Thyroid gland (tissue), 4 donors: ENCODE measurements at places on chromosomes 6 and 20. TPM values are rescaled to one million over a fixed set of nuclear protein-coding genes. Genes with fewer than 3 reads are reported as not detected.
A peak's percentile ranks its signal among the peaks of the same experiment; 100 is the strongest.

Gene RRAGD
- 49.8 TPM for total RNA-seq

Gene DNAH8
- total RNA-seq, result 0.04 TPM

Gene HUS1B
- 2.3 TPM for total RNA-seq

Gene PGC
- total RNA-seq, result not detected

Gene OR12D3
- total RNA-seq, result not detected

Gene CCN5
- total RNA-seq, result 47.6 TPM

Gene KHDRBS2
- 19.2 TPM for total RNA-seq

- DNase-seq, result no peak
- H3K27ac ChIP-seq, result no peak overlapping the region
- H3K36me3 ChIP-seq, result no peaks in the 10 kb centered on the region
- H3K4me1 ChIP-seq, result peaks cover 2% of the 10 kb centered on the region
These were observed 142.3 kb downstream of the LY86 start for GRCh38 chr6:6730831-6731230.

DNA sequence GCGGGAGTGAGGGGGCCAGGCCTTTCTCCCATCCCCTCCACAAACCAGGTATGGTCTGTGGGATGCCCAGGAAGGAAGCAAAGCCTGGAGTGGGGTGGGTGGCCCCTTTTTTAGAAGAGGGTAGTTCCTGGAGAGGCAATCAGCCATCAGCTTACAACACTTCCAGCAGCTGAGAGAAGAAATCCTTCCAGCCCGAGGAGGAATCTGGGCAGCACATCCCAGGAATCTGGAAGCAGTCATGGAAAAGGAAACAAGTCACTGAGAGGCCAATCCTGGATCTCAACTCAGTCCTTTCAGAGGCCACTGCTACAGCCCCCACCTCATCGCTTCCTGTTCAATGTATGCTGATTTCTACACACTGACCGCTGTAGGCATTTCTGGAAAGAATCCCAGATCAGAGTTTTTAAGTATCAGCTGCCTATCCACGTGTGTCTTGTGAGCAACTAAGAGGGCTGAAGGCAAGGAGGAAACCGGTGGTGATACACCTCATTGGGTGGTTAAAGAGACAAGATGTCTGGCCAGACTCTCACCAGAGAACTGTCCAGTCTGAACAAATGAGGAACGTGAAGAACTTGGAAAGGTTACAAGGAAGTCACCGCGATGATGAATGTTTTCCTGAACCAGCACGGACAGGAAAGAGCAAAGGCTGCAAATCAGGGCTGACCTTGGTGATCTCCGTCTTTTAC is 92.9 kb upstream of the SHLD1 start:
- peak overlapping the region; percentile 62 for H3K27ac ChIP-seq
- peak; percentile 76 for DNase-seq
- H3K4me3 ChIP-seq, result no peak overlapping the region
- H3K27me3 ChIP-seq, result no peaks in the 10 kb centered on the region

DNA sequence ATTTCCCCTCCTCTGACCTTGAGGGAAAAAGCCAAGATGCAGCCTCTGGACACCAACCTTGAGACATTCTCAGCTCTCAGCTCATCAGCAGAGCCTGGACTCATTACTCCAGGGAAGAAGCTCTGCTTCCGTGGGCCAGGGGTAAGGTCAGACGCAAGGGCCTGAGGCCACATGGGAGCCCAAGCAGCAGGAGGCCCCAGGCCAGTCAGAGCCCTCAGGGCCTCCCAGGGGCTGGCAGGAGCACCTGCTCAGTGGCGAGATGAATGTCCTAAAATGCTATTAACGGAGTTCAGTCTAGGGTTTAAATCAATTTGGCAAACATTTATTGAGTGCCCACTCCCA is 208.6 kb downstream of the ERMARD start:
- no peaks in the 10 kb centered on the region for H3K27me3 ChIP-seq
- peaks cover 22% of the 10 kb centered on the region for H3K4me1 ChIP-seq
- no peak for DNase-seq
- no peak overlapping the region for H3K4me3 ChIP-seq
- H3K36me3 ChIP-seq, result no peaks in the 10 kb centered on the region

DNA sequence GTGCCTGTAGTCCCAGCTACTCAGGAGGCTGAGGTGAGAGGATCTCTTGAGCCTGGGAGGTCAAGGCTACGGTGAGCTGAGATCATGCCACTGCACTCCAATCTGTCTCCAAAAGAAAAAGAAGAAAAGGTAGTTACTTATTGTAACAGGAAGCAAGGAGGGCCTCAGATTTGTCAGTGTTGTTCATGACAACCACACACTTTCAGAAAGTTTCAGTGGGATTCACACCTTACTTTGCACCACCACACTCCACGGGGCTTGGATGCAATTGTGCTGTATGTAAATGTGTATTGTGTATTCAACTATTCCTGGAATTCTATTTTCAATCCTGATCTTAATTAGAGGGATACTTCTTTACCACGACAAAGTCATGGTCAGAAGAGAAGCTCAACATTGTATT is 142.6 kb downstream of the ELOVL4 start:
- H3K27me3 ChIP-seq, result no peaks in the 10 kb centered on the region
- no peak overlapping the region for H3K4me3 ChIP-seq
- DNase-seq, result no peak

GRCh38 chr6:75794351-75794846 is 45.4 kb downstream of the MYO6 start:
- H3K4me1 ChIP-seq, result peaks cover 18% of the 10 kb centered on the region
- no peak overlapping the region for H3K4me3 ChIP-seq
- H3K27me3 ChIP-seq, result no peaks in the 10 kb centered on the region
- H3K27ac ChIP-seq, result no peak overlapping the region
- DNase-seq, result no peak

- no peaks in the 10 kb centered on the region for H3K4me1 ChIP-seq
- no peak for DNase-seq
- H3K4me3 ChIP-seq, result no peak overlapping the region
- H3K36me3 ChIP-seq, result no peaks in the 10 kb centered on the region
- H3K27ac ChIP-seq, result no peak overlapping the region
These were observed 113.0 kb downstream of the MANEA start for GRCh38 chr6:95690328-95690727.

DNA sequence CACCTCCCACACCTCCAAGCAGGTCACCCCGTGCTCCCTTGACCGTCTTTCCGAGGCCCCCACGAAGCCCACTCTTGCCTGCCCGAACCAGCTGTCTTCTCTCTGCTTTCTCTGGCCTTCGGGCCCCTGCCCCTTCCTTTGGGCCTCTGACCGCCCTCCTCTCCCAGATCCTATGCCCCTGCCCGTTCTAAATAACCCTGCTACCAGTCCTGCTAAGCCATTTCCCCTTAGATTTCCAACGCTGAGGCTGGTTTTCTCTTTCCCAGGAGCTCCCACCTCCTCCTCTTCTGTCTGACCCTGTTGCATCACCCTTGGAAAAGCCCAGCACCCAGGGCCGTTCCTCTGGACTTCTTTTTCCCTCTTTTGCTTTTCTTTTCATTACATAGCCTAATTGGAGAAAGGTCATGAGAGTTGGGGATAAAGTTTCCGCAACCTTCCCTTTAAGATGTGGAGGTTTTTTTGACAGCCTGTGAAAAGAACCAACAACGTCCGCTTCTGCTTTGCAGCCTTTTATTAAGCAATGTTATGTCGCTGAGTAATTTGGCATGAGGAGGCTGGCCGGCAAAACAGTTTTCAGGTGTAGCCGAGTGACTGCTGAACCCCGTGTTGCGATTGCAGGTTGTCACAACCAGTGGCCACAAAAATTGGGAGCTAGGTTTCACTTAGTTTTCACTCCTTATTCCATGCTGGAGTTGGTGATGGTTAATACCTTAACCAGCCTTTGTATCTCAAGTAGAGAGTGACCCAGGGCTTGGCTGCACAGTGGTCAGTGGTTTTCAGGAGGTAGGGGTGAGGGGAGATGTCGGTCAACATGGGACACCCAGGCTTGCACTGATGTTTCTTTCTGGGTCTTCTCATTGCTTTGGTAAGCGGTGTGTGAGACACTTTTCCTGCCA is 970 bp downstream of the BLTP3A start:
- peak overlapping the region; percentile 92 for H3K27ac ChIP-seq
- H3K36me3 ChIP-seq, result no peaks in the 10 kb centered on the region
- no peaks in the 10 kb centered on the region for H3K4me1 ChIP-seq

GRCh38 chr20:60693496-60694133 is 558.4 kb upstream of the CDH4 start:
- DNase-seq, result no peak
- H3K4me3 ChIP-seq, result no peak overlapping the region
- H3K4me1 ChIP-seq, result no peaks in the 10 kb centered on the region
- no peaks in the 10 kb centered on the region for H3K27me3 ChIP-seq
- no peaks in the 10 kb centered on the region for H3K36me3 ChIP-seq

DNA sequence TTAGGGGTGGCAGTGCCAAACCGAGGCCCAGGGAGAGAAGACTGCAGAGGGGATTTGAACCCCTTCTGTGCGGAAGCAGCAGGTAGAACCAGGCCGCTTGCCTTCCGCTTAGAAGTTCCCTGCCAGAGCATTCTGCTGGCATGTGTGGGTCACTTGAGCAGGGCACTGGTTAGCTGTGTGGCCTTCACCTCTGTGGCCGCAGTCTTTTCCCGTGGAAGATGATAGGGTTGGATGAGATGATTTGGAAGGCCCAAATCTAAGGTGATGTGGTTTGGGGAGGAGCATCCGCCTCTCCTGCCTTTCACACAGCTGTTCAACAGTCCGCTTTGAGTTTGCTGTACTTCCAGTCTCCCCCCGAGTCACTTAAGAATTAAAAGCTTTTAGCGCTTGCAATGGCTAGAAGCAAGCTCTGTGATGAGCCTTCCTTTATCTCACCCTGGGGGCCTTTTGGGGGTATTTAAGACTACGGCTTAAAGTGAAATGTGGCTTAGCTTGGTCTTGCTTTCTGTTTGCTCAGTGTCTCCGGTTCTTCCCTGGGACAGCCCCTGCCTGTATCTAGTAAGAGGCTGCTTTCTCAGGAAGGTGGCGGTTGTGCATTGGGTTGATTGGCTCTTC is 743 bp downstream of the CMTR1 start:
- H3K36me3 ChIP-seq, result peaks cover 15% of the 10 kb centered on the region
- H3K27me3 ChIP-seq, result no peaks in the 10 kb centered on the region
- peak; percentile 27 for DNase-seq
- peaks cover 4% of the 10 kb centered on the region for H3K4me1 ChIP-seq
- peak overlapping the region; percentile 93 for H3K4me3 ChIP-seq
- peak overlapping the region; percentile 80 for H3K27ac ChIP-seq

DNA sequence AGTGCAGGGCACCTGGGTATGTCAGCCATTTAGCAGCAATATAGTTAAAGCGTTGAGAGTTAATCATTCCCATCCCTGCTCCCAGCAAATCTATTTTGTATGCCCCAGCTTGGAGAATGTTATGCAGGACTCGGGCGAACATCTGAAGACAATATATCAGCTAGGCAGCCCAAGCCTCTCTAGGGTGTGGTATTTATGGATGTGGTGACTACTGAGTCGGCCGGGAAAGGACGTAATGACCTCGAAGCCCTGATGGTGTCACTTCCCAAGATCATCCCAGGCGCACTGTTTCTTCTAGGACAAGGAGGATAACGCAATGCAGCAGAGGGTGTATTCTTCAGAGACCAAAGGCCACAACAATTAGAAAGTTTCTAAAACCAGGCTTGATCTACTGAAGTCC is 63.6 kb upstream of the FAM184A start:
- H3K36me3 ChIP-seq, result no peaks in the 10 kb centered on the region
- H3K27me3 ChIP-seq, result no peaks in the 10 kb centered on the region

- no peaks in the 10 kb centered on the region for H3K27me3 ChIP-seq
- no peak overlapping the region for H3K4me3 ChIP-seq
- H3K4me1 ChIP-seq, result peaks cover 22% of the 10 kb centered on the region
These were observed 175.6 kb upstream of the MYLIP start for GRCh38 chr6:15953152-15953880.

DNA sequence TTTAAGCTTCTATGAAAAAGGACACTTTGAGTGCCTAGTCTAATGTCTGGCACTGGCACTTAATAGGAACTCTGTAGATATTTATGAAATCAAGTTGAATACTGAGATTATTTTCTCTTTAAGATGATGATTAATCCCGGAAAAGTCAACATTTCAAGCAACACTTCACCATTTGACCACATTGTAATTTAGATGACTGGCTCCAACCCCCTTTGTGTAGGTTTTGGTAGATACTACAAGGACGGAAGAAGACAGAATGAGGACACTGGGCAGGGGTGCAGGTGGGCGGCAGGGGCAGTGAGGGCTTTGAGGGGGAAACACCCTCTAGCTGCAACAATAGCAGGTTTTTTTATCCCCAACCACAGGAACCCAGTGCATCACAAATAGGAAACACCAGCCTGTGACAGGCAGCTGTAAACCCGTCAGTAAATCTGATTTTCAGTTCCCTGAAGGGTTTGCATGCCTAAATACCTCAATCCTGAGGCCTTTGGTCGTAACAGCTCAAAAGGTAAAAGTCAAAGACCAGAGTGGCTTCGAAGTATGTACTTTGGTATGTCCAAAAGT is 4.6 kb downstream of the DTNBP1 start:
- no peak overlapping the region for H3K27ac ChIP-seq
- no peaks in the 10 kb centered on the region for H3K36me3 ChIP-seq
- no peaks in the 10 kb centered on the region for H3K4me1 ChIP-seq
- DNase-seq, result no peak

DNA sequence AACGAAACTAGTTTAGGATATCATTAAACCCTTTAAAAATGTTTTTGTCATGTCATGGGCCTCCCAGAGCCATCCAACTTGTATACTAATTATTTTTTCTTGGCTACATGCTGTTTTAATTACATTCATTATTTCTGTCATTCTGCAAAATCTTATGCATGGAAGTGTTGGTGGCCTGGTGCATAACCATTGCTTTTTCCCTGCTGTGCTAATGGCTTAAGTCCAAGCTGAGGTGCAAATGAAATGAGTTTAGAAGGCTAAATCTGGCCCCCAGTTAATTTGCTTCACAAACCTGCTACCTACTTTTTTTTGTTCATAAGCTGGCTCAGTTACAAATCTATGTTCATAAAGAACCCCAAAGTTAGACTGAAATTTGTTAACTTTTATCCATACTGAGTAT is 1249.9 kb downstream of the EPHA7 start:
- no peaks in the 10 kb centered on the region for H3K36me3 ChIP-seq
- H3K27ac ChIP-seq, result no peak overlapping the region
- H3K4me3 ChIP-seq, result no peak overlapping the region
- H3K27me3 ChIP-seq, result no peaks in the 10 kb centered on the region
- H3K4me1 ChIP-seq, result no peaks in the 10 kb centered on the region

- no peaks in the 10 kb centered on the region for H3K36me3 ChIP-seq
- no peak overlapping the region for H3K27ac ChIP-seq
- no peak overlapping the region for H3K4me3 ChIP-seq
These were observed 58.5 kb downstream of the PREX1 start for GRCh38 chr20:48769069-48769983.

GRCh38 chr6:148451690-148452089 is 109.1 kb downstream of the SASH1 start:
- H3K4me1 ChIP-seq, result peaks cover 60% of the 10 kb centered on the region
- H3K4me3 ChIP-seq, result no peak overlapping the region
- no peaks in the 10 kb centered on the region for H3K27me3 ChIP-seq
- no peak for DNase-seq
- peaks cover 3% of the 10 kb centered on the region for H3K36me3 ChIP-seq

DNA sequence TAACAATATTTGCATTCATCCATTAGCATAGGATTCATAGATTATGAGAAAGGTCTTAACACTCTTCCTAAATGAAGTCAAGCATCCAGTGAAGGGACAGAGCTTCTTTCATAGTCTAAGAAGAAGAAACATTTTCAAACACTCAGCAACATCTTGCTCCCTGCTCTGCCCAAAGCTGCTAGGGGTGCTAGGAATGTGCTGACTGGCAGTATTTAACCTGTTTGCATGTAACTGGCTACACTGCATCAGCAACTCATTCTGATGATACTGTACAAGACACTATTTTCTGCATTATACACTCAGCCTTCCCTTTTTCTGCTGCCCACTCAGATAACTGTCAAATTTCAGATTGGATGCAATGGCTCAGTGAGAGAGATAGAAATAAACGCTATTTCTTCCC is 495.1 kb upstream of the ARID1B start:
- no peak for DNase-seq
- no peaks in the 10 kb centered on the region for H3K27me3 ChIP-seq
- peaks cover 9% of the 10 kb centered on the region for H3K4me1 ChIP-seq
- no peak overlapping the region for H3K4me3 ChIP-seq
